Progenitor cell of endocrine pancreas (in vitro differentiated cells): ENCODE measurements at places on chromosomes 5 and 9. TPM values are rescaled to one million over a fixed set of nuclear protein-coding genes. Genes with fewer than 3 reads are reported as not detected.

The ARID3C gene
- 8.5 and 12.0 TPM in 2 replicates for total RNA-seq

The MRPL50 gene
- total RNA-seq = 14.4 and 16.1 TPM in 2 replicates

The MYOT gene
- total RNA-seq = not detected in 2 replicates

The ADAMTS12 gene
- total RNA-seq = 5.2 and 7.8 TPM in 2 replicates

The SHOC1 gene
- not detected in 2 replicates for total RNA-seq

The NEUROG1 gene
- not detected in 2 replicates for total RNA-seq

The SLC45A2 gene
- total RNA-seq = 2.4 and 4.2 TPM in 2 replicates

The EIF4E1B gene
- total RNA-seq = not detected in 2 replicates

The INSYN2B gene
- total RNA-seq = 0.12 TPM in 1 of 2 replicates, not detected in the other

The NCS1 gene
- 29.0 and 33.4 TPM in 2 replicates for total RNA-seq

The SLC34A3 gene
- 0.26 and 0.27 TPM in 2 replicates for total RNA-seq

The PCDHB16 gene
- 11.9 and 14.3 TPM in 2 replicates for total RNA-seq

The CNTNAP3B gene
- 7.0 and 7.4 TPM in 2 replicates for total RNA-seq

The GABRA6 gene
- total RNA-seq = not detected in 2 replicates

DNA sequence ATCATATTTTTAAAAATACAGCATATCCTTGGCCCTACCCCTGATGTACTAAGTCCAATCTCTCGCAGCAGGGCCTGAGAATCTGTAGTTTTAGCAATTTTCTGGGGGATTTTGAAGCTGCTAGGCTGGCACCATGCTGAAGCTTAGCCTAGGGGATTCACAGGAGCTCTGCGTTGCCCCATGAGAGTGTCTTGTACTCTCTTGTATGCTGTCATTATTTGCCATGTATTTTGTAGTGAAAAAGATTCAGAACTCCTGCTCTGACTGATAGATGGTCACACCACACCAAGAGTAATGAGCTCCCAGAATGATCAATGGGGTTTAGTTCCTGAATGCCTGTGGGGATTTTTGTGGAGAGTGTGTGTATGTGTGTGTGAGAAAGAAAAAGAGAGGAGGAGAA, 20.7 kb upstream of the TRMT10B start:
- no peak for DNase-seq
- H3K27me3 ChIP-seq = peaks cover 26% of the 10 kb centered on the region
- no peaks in the 10 kb centered on the region for H3K36me3 ChIP-seq
- H3K4me1 ChIP-seq = no peaks in the 10 kb centered on the region

DNA sequence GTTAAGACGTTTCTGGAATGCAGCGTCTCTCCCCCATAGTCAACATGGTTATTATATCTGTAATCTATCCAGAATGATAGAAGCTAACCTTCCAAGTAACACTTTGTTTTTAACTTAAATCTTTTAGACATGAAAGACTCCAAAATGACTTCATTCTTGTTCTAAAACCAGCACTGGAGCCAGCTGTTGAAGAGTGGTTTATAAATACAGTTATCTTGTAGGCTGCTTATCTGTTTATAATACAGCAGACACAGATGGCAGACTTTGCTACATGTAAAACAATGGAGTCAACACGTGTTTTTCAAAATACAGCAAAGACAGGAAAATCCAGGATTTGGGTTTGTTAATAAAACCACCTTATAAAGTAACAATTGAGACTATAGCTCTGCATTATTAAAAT, 48.8 kb upstream of the RETREG1 start:
- no peak for DNase-seq
- no peak overlapping the region for H3K27ac ChIP-seq
- no peaks in the 10 kb centered on the region for H3K27me3 ChIP-seq

GRCh38 chr5:58759745-58760144, 176.9 kb downstream of the RAB3C start:
- H3K4me3 ChIP-seq = no peak overlapping the region
- no peak overlapping the region for H3K27ac ChIP-seq
- H3K36me3 ChIP-seq = no peaks in the 10 kb centered on the region

DNA sequence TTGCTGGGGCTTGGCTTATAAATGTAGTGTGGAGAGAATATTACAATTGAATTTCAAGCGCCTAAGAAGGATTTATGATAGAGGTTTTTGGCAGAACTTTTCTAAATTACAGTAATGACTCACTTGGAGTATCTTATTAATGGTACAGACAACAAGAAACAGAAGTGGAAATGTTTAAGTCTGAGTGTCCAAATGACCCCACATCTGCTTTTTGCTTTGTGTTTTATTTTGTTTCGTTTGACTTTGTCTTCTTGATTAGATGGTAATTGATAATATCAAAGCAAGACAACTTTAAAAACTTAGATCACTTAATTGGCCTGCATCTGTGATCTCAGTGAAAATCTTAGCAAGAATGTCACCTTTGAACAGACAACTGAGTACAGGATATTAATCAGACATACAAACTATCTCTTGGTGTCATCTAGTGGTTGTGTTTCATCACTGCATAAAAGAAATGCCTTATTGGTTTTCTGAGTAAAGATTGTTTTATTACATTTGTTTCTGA, 577.4 kb downstream of the ISL1 start:
- no peaks in the 10 kb centered on the region for H3K4me1 ChIP-seq
- H3K27me3 ChIP-seq = no peaks in the 10 kb centered on the region
- H3K36me3 ChIP-seq = no peaks in the 10 kb centered on the region
- H3K27ac ChIP-seq = no peak overlapping the region
- DNase-seq = no peak

GRCh38 chr5:132622608-132623007, 35.4 kb upstream of the IL13 start:
- H3K27ac ChIP-seq = peak overlapping the region; percentile 80
- H3K36me3 ChIP-seq = peaks cover 38% of the 10 kb centered on the region
- no peak for DNase-seq
- H3K4me1 ChIP-seq = peaks cover 18% of the 10 kb centered on the region
- H3K27me3 ChIP-seq = no peaks in the 10 kb centered on the region

GRCh38 chr5:69450116-69450515, 35.2 kb downstream of the MARVELD2 start:
- peaks cover 18% of the 10 kb centered on the region for H3K4me1 ChIP-seq
- no peaks in the 10 kb centered on the region for H3K36me3 ChIP-seq
- no peak for DNase-seq
- no peak overlapping the region for H3K4me3 ChIP-seq

DNA sequence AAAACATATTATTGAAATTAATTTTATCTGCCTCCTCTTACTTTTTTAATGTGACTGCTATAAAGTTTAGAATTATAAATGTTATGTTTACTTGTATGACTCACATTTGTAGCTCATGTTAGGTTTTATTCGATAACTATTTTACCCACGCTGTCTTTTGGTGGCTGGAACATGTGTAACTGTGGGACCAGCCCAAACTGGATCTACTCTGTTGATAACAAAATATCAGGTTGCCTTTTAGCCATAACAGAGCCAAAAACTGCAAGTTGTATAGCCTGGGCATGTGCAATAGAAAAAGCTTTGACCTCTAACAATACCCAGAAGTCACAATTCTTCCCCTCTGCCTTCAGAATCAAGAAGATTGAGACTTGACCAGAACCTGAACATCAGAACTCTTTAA, 356.5 kb downstream of the PRELID2 start:
- no peak overlapping the region for H3K4me3 ChIP-seq
- H3K27me3 ChIP-seq = no peaks in the 10 kb centered on the region
- no peaks in the 10 kb centered on the region for H3K36me3 ChIP-seq

DNA sequence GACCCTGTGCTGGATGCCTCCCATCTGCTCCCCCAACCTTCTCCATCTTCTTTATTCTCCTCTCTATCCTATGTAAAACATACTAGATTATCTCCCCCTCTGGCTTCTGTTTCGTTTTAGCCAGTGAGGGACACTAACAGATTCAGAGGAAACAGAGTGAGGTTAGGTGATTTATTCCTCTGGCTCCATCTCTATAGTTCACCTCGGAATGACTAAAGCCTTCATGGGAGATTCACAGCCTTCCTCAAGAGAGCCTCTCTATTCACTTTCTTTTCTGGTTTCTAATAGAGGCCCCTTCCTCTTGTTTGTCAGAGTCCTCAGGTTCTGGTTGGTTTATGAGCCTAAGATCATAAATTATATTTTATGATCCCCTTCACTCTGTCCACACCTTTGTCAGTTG, 633.1 kb upstream of the TYRP1 start:
- H3K27ac ChIP-seq = no peak overlapping the region
- no peak overlapping the region for H3K4me3 ChIP-seq
- H3K36me3 ChIP-seq = peaks cover under 1% of the 10 kb centered on the region
- DNase-seq = no peak
- H3K4me1 ChIP-seq = peaks cover 18% of the 10 kb centered on the region

- H3K4me3 ChIP-seq = no peak overlapping the region
- H3K36me3 ChIP-seq = peaks cover 22% of the 10 kb centered on the region
- H3K4me1 ChIP-seq = peaks cover 2% of the 10 kb centered on the region
- H3K27ac ChIP-seq = no peak overlapping the region
- DNase-seq = no peak
These were observed 77.2 kb downstream of the PRRT1B start for GRCh38 chr9:131622523-131622922.

GRCh38 chr5:61342071-61342501, 10.0 kb downstream of the ZSWIM6 start:
- no peak overlapping the region for H3K27ac ChIP-seq
- no peak overlapping the region for H3K4me3 ChIP-seq
- H3K27me3 ChIP-seq = no peaks in the 10 kb centered on the region
- DNase-seq = no peak

GRCh38 chr5:169803077-169803981, 166.3 kb downstream of the DOCK2 start:
- H3K4me1 ChIP-seq = peaks cover 9% of the 10 kb centered on the region
- no peak overlapping the region for H3K27ac ChIP-seq
- H3K27me3 ChIP-seq = peaks cover 69% of the 10 kb centered on the region

DNA sequence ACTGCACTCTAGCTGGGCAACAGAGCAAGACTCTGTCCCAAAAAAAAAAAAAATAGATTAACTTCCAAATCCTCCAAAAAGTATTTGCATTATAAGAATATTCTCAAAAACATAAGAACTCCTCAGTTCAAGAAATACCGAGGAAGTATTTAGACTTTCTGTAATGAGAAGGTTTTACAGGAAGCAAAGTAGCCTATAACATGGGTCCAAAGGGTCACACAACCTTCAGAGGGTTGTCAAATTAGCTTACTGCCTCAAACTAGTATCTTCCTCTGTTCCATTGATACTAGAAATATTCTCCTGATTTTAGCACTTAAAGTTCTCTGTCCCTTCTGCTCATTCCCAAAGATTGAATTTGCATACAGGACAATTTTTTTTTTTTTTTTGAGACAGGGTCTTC, 121.9 kb downstream of the INVS start:
- DNase-seq = no peak
- H3K4me1 ChIP-seq = peaks cover 2% of the 10 kb centered on the region
- H3K27me3 ChIP-seq = no peaks in the 10 kb centered on the region
- H3K27ac ChIP-seq = peak overlapping the region; percentile 73

- H3K27me3 ChIP-seq = no peaks in the 10 kb centered on the region
- H3K36me3 ChIP-seq = no peaks in the 10 kb centered on the region
- H3K27ac ChIP-seq = no peak overlapping the region
- DNase-seq = no peak
- H3K4me3 ChIP-seq = no peak overlapping the region
These were observed 93.4 kb downstream of the OSTF1 start for GRCh38 chr9:75181750-75182149.

GRCh38 chr5:177428574-177429217, 2.2 kb downstream of the GRK6 start:
- peaks cover 5% of the 10 kb centered on the region for H3K27me3 ChIP-seq
- H3K4me3 ChIP-seq = no peak overlapping the region
- no peak for DNase-seq
- no peak overlapping the region for H3K27ac ChIP-seq
- peaks cover 1% of the 10 kb centered on the region for H3K36me3 ChIP-seq
- H3K4me1 ChIP-seq = peaks cover 6% of the 10 kb centered on the region

- no peaks in the 10 kb centered on the region for H3K27me3 ChIP-seq
- H3K4me3 ChIP-seq = no peak overlapping the region
- DNase-seq = no peak
These were observed 59.7 kb downstream of the ELL2 start for GRCh38 chr5:95901676-95902627.

DNA sequence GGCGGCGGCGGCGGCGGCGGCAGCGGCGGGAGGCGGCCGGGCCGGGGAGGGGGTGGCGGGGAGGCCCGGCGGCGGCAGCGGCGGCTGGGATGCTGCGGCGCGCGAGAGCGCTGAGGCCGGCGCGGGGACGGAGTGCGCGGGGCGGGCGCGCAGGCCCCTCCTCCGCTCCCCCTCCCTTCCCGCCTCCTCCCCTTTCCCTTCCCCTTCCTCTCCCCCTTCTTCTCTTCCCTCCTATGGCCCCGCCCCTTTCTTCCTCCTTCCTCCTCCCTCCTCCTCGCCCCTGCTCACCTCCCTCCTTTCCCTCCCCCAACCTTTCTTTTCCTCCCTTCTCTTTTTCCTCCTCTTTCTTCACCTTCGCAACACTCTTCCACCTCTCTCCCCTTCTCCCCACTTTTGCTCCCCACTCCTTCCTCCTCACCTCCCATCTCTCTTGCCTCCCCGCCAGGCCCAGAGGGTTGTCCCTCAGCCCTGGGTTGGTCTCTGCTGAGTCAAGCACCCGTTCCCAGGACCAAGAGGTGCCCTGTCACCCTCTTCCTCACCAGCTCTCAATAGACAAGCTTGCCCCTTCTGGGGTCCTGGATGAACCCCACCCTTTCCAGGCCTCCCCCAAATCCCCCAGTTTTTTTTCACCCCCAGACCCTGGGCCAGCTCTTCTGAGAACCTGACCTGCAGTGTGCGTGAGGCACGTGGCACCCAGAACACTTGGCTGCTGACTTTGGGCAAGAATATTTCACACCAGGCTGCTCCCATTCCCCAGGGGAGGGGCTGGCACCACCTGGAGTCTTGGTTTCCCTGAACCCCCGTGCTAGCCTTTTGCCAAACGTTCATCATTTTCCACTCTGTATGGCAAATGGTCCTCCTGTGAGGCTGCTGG, at the start of gene SEMA4D:
TSS of gene SEMA4D (minus strand) at position 136 of the 874 bp plus-strand sequence. CDS start 92,657 bp downstream, outside the sequence.
- peak within 1 kb of the TSS; percentile 82 for H3K27ac ChIP-seq
- peaks cover 10% of the 10 kb centered on the region for H3K27me3 ChIP-seq
- H3K4me1 ChIP-seq = peaks cover 34% of the 10 kb centered on the region
- peak within 1 kb of the TSS; percentile 82 for H3K4me3 ChIP-seq
- peak; percentile 49 for DNase-seq

GRCh38 chr5:114238771-114239313, 123.0 kb upstream of the KCNN2 start:
- no peak overlapping the region for H3K4me3 ChIP-seq
- peaks cover 3% of the 10 kb centered on the region for H3K4me1 ChIP-seq
- H3K27me3 ChIP-seq = no peaks in the 10 kb centered on the region
- no peaks in the 10 kb centered on the region for H3K36me3 ChIP-seq
- no peak overlapping the region for H3K27ac ChIP-seq

GRCh38 chr9:73738741-73739530, 587.3 kb downstream of the ANXA1 start:
- DNase-seq = no peak
- no peak overlapping the region for H3K4me3 ChIP-seq
- no peaks in the 10 kb centered on the region for H3K27me3 ChIP-seq
- H3K4me1 ChIP-seq = peaks cover 3% of the 10 kb centered on the region
- no peaks in the 10 kb centered on the region for H3K36me3 ChIP-seq

- no peaks in the 10 kb centered on the region for H3K36me3 ChIP-seq
- DNase-seq = no peak
- no peak overlapping the region for H3K27ac ChIP-seq
- H3K27me3 ChIP-seq = no peaks in the 10 kb centered on the region
- no peaks in the 10 kb centered on the region for H3K4me1 ChIP-seq
- H3K4me3 ChIP-seq = no peak overlapping the region
These were observed 21.1 kb upstream of the EXOC3 start for GRCh38 chr5:421901-422300.
